Motor neuron (in vitro differentiated cells): ENCODE measurements at places on chromosomes 1 and 21. TPM values are rescaled to one million over a fixed set of nuclear protein-coding genes. Genes with fewer than 3 reads are reported as not detected.
A peak's percentile ranks its signal among the peaks of the same experiment; 100 is the strongest.

GRCh38 chr21:26140164-26140579 lies 30.4 kb downstream of the APP start:
- peak; percentile 98 for ATAC-seq

DNA sequence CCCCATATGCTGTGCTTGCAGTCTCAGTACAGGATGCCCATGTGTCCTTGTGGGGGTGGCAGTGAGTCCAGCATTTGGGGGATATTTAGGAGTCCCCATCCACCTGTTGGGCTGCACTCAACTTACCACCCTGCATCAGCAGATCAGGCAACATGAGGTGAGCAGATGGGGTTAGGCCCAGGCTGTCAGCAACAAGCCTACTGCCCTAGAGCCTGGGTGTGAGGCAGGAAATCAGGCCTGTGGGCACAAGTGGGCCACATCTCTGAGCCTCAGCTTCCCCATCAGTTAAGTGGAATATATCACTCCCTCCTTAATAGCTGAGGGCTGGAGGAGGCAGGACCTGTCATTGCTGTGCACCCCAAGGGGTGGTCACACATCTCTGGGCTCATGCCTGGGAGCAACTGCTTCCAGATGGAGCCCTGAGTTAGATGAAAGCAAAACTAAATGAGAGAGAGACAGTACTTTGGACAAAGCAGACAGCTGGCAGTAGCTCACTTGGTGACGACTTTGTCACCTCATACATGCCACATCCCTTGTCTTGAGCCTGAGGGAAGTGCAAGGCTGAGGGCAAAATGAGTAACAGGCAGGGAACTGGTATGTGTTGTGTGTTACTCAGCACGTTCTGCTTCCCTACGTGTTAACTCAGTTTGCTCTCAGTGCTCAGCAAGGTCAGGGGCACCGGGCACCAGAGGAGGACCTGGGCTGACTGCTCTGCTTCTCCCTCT lies 48.4 kb downstream of the TRIM11 start:
- ATAC-seq = no peak

DNA sequence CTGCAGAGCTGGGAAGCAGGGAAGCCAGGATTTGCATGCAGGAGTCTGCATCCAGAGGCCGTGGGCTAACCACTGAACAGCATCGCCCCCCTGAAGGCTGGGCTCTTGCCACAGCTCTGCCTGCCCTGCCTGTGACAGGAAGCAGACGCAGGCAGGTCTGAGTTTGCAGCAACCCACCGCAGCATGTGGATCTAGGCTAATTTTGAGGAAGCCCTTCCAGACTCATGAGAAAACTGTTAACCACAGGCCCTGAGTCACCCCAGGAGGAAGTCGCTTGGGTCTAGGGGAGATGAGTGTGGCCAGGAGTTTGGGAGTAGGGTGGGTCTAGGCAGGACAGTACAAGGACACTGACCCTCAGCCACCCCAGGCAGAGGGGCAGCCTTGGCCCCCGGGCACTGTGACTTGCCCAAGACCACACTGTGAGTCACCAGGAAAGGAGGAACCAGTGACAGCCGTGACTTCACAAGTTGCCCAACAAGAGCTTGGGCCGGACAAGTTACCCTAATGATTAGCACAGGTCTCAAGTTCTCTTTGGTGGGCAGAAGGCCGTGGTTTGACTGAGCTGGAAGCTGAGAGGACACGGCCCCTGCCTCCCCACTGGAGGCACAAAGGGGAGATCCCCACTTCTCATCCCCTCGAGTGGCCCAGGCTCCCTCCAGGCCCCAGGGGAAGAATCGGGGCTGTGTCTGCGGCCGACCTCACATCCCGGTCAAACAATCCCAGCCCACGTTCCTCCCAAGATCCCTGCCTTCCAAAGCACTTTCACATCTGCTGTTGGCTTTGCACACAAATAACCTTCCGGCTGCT lies 826 bp downstream of the LAPTM5 start:
- ATAC-seq = no peak

Gene RNU1-4
- 35,099 and 43,884 TPM in 2 replicates for total RNA-seq

- ATAC-seq = no peak
These were observed 32.7 kb upstream of the PLXNA2 start for GRCh38 chr1:208276757-208277435.

- no peak for ATAC-seq
These were observed 43.0 kb downstream of the ATG4C start for GRCh38 chr1:62826901-62827300.

DNA sequence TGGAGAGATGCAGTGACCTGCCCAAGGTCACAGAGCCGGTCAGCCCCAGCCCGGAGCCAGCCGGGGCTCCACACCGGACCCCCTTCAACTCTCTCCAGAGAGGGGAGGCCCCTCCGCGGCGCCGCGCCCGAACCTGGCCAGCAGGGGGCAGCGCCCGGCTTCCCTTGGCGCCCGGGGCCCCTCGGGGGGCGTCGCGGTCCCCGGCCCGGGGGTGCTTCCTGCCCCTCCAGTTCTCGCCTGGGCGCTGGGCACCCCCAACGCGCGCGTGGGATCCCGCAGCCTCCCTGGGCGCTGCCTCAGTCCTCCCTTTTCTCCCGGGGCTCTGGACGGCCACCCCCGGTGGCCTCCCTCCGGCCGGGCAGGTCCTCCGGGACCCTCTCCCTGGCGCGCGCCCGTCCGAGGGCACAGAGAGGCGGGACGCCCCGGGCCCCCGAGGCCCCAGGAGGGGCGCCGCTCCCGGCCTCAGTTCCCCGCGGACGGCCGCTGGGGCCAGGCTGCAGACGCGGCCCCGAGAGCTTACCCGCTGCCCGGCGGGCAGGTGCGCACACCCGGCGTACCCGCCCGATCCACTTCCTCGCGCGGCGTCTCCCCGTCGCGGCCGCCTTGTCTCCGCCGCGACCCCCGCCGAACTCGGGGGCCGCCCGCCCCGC lies 406 bp downstream of the HTR1D start:
- ATAC-seq = peak; percentile 61

Gene ADCY10
- total RNA-seq = 2.6 TPM in 1 of 2 replicates, not detected in the other

Gene SDC3
- total RNA-seq = 165 and 181 TPM in 2 replicates

DNA sequence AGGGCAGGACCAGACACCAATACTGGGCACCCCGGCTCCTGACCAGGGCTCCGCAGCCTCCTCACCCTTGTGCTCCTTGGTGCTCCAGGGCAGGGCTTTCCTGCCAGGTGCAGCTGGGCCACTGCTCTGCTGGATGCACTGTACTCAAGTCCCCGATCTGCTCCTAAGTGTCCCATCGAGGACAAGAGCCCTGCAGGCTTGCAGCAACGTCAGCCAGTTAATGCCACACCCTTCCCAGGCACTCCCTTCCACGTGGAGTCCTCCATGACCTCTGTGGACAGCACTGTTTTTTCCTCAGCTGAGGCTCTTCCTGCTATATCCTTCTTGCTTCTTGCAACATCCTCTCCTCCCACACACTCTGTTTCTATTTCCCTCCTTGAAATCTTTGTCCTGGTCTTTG lies 94.0 kb upstream of the NGF start:
- ATAC-seq = no peak

DNA sequence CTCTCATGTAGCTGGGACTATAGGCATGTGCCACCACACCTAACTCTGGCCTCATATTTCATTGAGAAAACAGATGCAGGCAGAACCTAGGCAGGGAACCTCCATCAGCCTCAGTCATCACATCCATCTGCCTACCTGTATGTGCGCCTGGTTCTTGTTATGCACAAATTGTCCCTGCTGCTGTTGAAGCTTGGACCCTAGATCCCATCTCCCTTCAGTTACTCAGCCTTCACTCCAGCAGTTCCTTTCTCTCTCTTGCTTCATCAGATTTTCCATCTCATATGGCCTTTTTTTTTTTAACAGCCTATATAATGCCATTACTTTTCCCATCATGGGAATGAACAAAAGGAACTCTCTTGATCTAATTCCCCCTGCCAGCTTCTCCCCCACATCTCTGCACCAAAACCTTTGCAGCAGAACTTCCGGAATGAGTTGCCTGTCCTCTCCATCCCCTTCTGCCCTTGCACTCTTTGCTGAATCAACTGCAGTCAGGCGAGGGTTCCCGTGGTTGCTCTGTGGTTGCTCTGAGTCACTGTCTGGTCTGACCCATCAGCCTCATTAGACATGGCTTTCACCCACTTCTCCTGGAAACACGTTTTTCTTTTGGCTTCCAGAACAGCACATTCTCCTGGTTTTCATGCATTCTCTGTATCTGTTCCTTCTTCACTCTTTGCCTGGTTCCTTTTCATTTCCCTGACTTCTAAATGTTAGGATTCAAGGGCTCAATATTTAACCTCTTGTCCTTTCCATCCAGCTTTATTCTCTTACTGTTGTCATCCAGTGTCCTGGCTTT lies 41.5 kb downstream of the UBE4B start:
- peak; percentile 83 for ATAC-seq

DNA sequence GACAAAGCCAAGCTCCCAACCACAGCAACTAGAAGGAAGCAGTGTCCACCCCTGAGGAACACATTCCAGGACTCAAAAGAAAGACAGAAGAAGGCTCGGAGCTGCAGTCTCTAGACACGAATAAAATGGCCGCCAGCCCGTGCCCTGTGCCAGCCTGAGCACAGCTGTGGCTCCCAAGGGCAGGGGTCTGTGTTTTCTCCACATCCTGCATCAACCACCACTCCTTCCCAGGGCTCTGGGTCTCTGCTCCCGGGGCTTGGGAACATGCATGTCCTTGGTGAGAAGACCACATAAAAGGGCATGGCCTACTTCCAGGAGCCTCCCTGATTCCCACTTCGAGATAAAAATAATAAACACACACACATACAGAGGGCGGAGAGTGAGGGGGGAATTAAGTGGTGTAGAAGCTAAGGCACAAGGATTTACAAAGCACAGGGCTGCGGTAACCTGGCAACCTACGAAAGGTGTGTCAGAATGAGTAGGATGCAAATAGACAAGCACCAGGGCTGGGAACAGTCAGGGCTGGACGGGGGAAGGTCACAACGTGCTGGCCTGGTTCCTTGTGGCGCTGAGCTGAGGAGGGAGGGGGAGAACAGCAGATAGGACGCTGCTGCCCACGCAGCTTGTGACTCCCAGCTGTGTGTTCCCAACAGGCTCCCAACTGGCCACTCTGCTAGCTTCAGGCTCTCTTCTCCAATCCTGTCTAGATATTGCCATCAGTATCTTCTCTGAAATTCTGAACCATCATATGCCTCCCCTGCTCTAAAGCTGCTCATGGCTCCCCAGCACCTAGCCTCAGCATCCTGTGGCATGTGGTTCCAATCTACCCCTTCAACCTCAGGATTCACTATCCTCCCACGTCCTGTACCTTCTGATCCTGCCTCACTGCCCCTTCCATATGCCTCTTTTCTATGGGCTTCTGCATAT lies 72.5 kb downstream of the CD34 start:
- ATAC-seq = peak; percentile 66

Gene HSF2BP
- 1.0 and 1.3 TPM in 2 replicates for total RNA-seq
